Stimulated activated CD4-positive, alpha-beta T cell treated with anti-CD3 and anti-CD28 coated beads, TNF-alpha, amount 100 ng/mL, for 24 hours (primary cell): ENCODE measurements at places on chromosomes 6 and 20.

GRCh38 chr6:24686946-24687345, 20.1 kb downstream of the ACOT13 start:
- DNase-seq, result no peak

DNA sequence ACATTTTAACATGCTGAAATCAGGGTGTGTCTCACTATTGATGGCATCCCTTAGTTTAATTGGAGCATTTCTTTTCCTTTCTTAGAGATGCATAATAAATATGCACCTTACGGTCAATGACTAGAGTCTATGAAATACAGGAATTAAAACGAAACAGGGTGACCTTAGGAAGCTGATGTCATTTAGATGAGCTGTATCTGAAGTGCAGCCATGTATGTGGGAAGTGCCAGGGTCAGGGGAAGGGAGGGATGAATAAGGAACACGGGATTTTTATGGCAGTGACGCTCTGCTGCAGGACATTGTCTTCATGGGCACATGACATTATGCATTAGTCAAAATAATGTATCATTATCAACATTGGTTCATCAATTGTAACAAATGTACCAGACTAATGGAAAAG, 84.0 kb downstream of the AGPAT4 start:
- no peak for DNase-seq

GRCh38 chr6:160429620-160429895, 81.4 kb downstream of the SLC22A3 start:
- DNase-seq, result no peak

DNA sequence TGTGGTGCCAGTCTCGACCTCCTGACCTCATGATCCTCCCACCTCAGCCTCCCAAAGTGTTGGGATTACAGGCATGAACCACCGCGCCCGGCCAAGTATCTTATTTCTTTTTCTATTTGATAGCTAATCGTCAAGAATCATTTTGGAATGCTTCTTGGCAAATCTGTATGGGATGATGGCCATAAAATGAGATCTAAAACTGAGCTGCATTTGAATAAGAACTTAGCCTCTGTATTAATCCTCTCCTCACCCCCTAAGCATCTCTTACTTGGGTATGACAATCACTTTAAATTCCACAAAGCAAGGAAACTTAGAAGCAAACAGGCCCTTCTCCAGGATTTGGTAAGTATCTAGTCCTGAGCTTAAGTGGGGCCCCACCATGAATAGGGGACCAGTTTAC, 108.9 kb upstream of the BTBD3 start:
- no peak for DNase-seq

DNA sequence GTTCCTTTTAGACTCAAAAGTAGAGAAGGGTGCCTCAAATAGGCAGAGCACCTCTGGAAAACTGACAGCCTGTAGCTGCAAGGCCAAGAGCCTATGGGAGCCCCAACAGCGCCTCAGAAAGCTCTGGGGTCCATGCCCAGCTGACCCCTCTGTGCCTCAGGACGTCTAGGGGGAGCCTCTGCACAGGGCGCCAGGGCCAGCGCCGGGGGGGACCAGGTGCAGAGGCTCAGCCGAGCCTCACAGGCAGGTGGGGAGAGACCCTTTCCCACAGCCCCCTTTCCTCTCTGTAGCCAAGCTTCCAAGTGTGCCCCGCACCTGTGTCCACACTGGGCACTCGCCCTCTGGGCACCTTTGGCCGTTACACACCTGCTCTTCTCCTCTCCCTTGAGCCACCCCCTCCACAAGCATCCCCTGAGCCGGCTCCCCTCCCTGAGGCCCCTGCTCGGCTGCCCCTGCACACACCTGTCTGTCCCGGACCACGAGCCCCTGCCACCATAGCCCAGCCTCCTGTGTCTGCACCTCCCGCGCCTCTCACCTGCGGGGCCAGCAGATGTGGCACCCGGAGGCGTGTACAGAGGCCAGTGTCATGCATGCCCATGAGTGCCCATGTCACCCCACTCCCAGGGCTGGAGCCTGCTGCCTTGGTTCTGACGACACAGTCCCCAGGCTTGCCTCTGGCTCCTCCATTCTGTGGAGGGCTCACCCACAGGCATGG, 53.2 kb downstream of the GINS1 start:
- no peak for DNase-seq

- no peak for DNase-seq
These were observed 8.5 kb upstream of the MCM3 start for GRCh38 chr6:52293067-52293466.

DNA sequence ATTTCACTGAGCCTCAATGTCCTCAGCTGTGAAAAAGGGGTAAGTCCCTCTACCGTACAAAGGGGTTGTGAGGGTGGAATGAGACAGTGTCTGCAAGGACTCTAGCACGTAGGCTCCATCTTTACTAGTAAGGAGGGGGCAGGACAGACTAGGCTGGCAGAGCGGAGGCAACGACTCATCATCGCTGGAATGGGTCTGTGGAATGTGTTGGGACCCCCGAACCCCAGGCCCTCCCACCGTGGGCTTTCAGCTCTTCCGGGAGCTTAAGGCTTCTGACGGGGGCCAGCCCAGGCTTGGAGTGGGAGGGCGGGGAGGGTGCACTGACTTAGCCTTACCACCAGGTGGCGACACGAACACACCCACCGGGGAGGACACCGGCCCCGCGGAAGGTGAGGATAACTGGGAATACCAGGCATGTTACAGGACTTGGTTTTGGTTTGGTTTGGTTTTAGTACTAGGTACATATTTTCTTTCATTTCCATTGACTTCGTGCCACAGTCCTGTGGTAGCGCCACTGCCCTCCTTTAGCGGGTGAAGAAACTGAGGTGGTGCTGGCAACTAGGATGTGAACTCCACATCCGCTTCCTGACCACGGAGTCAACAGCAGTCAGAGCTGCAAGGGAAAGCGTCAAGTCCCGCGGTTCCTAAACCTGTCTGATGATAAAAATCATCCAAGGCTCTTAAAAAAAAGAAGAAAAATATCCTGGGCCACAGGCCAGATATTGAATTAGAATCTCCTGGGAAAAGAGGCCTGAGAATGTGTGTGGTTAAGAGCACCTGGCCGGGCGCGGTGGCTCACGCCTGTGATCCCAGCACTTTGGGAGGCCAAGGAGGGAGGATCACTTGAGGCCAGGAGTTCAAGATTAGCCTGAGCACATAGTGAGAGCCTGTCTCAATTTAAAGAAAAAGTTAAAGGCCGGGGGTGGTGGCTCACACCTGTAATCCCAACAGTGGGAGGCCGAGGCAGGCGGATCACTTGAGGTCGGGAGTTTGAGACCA, 10.3 kb upstream of the TULP1 start:
- DNase-seq, result peak; percentile 75
